ENCODE measurements at places on chromosomes 3 and 15. TPM values are rescaled to one million over a fixed set of nuclear protein-coding genes. Genes with fewer than 3 reads are reported as not detected.
A peak's percentile ranks its signal among the peaks of the same experiment; 100 is the strongest.

CCDC33 gene
- 0.24 TPM for total RNA-seq

ACKR2 gene
- total RNA-seq: not detected

LRRC31 gene
- not detected for total RNA-seq

CCR1 gene
- total RNA-seq: not detected

PLSCR5 gene
- not detected for total RNA-seq

DAZL gene
- total RNA-seq: not detected

CHST13 gene
- total RNA-seq: 0.26 TPM

- DNase-seq: no peak
Measured at GRCh38 chr3:155963570-155963969, 93.1 kb downstream of the GMPS start.

DNA sequence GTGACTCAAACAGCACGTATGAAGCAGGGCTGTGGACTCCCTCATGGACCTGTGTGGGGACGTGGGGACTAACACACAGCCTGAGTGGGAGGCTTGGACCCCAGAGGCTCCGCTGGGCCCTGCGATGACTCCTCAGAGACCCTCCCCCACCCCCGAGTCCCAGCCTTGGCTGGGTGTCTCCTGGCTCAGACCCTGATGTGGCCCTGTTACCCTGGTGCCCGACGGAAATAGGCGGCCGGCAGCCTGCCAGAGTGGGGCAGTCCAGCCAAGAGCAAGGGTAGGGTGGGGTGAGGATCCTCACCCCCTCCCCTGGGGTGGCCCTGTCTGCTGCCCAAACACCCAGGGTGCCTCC, 15.3 kb downstream of the TNK2 start:
- peak; percentile 45 for DNase-seq

- DNase-seq: no peak
Measured at GRCh38 chr3:151218136-151218535, 15.1 kb upstream of the GPR171 start.

DNA sequence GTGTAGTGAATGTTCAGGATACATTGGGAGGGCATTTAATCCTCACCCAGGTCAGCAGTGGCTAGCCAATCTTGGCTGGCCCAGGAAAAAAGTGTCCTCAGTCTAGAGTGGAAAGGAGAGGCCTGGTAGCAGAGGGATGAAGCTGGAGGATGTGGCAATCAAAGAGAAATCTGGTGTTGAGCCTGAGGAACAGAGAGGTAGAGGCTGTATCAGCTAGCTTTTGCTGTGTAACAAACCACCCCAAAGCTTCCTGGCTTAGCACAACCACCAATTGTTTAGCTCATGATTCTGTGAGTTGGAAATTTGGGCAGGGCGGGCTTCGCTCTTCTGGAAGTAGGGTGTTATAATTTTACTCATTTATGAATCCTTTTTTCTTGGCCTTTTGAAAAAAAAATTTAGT, 49.8 kb upstream of the PRR23E start:
- no peak for DNase-seq

- no peak for DNase-seq
Measured at GRCh38 chr15:30939161-30939560, 35.4 kb downstream of the FAN1 start.

DNA sequence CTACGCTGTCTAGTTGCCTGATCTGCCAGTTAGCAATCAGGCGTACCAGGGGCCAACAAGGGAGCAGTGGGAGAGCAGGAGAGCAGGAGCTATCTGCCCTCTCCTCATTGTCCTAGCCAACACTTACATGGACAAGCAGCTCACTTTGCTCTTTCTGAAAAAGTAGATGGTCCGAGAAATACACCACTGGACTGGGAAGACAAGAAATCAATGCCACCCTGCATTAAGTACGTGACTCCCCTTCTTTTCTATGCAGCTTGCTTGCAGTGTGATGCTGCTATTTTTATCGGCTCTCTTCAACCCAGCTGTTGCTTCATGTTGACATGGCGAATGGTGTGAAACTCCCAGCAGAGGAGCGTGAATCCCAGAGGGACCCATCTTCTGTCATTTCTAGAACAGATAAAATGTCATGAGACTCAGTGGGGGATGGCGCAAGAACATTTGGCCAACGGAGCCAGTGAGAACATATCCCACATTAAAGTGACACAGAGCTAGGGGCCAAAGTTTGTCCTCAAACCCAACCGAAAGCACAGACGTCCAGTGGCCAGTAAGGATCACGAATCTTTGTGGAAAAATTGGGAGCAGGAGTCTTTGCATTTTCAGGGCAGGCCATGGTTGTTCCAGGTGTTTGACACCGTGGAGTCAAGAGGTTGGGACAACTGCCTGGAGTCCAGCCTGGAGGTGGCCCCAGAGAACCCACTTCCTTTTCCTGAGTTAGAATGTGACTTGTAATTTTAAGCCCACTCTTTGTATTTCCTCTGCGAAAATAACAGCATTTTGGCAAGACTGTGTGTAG, 53.7 kb upstream of the MEF2A start:
- DNase-seq: no peak

GRCh38 chr3:111414531-111414930, 127.5 kb upstream of the CD96 start:
- no peak for DNase-seq

- no peak for DNase-seq
Measured at GRCh38 chr3:186513386-186513785, 30.8 kb downstream of the CRYGS start.

GRCh38 chr3:136490646-136491405, 240.7 kb downstream of the PCCB start:
- DNase-seq: no peak

GRCh38 chr15:98226578-98226977, 266.1 kb downstream of the ARRDC4 start:
- no peak for DNase-seq

DNA sequence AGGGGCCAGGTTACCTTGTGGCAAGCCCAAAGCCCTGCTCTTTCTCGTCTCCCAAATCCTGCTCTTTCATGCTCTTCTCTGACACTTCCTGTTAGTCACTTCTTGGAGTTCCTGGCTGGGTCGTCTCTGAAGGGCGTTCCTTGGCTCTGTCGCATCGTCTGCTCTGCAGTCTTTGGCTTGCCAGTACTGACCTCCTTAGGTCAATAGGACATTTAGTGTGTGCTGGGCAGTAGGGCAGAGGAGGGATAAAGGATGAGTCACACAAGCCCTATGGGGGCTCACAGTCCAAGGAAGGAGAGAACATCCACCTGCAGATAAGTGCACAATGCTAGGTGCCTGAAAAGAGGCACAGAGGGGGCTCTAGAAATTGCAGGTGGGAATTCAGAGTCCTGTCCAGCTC, 87.5 kb downstream of the FAM43A start:
- peak; percentile 75 for DNase-seq

GRCh38 chr3:131899021-131899420, 135.8 kb downstream of the CPNE4 start:
- no peak for DNase-seq

DNA sequence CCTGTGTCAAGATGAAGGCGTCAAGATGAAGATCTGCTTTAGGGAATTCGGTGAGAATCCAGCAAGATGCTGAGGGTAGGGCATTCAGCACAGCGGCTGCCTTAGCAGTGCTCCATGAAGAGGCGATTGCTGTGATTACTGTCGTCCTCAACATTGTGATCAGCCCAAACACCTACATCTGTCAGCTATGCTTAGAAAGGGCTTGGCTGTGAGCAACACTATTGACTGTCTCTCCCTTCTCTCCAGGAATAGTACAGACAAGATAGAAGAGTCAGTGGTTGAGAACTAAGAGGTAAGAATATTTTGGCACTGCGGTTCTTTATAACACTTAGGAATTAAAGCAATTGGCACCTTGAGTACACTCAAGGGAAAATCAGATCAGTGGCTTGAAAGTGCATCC, 91.3 kb downstream of the THBS1 start:
- no peak for DNase-seq

DNA sequence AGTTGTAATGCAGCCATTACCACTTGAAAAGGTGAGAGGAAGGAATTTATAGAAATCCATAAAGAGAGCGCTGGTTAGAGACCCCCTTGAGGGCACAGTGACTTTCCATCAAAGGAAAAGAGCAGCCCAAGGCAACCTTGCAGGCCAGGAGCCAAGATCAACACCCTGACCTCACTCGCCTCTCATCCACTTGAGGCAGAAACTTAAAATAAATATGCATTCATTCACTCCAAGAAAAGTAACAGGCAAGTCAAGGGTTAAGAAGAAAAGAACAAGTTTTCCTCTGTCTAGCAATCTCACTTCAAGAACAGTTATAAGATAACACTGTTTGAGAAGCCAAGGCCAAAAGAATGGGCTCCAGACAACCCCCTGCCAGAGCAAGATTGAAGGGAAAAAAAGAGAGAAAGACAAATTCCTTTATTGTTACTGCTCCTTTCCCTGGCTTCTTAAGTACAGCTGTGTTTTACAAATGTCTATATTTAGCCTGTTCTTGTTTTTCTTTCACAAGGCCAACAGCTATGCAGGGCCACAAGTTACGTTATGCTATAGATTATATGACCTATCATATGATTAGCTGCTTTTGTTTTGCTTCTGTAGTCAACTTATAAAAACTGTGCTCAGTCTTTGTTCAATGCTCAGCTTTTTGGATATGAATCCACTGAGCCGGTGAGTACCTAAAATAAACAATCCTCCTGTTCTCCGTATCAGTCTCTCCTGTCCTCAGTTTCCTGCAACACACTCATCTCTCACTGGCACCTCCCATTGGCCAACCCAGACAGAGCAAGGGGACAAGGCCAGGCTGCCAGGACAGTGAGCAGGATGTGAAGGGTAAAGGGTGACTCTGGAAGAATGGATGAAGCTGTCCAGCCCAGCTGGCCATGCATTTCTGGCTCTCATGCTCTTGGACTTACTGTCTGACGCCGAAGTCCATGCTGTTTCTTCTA, 15.8 kb upstream of the SSUH2 start:
- DNase-seq: peak; percentile 46

GRCh38 chr15:93056836-93057235, 32.2 kb downstream of the RGMA start:
- DNase-seq: no peak

GRCh38 chr3:125318871-125319270, 56.3 kb downstream of the ZNF148 start:
- DNase-seq: no peak

DNA sequence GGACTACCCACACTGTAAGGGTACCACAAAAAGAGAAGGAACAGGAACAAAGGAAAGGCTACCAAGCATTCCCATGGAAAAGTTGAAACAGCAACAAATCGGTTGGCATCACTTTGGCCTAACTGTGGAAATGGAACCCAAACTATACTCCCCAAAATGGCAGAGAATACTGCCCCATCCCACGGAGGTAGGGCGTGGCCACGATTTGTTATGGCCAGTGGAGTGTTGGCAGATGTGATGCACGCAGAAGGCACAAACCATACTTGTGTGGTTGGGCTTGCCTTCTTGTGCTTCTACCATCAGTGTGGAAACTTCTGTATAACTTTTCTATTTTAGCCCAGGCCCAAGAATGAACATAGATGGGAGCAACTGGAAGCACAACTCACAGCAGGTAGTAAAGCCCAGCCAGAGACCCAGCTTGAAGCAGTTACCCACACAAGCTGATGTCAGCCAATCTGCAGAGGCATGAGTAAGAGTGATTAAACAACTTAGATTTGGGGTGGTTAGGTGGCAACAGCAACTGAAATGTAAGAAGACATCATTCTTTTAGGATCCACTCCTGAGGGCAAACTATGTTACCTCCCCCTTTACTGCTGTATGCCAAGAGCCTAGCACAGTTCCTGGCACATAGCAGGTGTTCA, 64.1 kb downstream of the BTD start:
- DNase-seq: no peak

- DNase-seq: no peak
Measured at GRCh38 chr3:178126686-178127085, 409.6 kb upstream of the KCNMB2 start.

DNA sequence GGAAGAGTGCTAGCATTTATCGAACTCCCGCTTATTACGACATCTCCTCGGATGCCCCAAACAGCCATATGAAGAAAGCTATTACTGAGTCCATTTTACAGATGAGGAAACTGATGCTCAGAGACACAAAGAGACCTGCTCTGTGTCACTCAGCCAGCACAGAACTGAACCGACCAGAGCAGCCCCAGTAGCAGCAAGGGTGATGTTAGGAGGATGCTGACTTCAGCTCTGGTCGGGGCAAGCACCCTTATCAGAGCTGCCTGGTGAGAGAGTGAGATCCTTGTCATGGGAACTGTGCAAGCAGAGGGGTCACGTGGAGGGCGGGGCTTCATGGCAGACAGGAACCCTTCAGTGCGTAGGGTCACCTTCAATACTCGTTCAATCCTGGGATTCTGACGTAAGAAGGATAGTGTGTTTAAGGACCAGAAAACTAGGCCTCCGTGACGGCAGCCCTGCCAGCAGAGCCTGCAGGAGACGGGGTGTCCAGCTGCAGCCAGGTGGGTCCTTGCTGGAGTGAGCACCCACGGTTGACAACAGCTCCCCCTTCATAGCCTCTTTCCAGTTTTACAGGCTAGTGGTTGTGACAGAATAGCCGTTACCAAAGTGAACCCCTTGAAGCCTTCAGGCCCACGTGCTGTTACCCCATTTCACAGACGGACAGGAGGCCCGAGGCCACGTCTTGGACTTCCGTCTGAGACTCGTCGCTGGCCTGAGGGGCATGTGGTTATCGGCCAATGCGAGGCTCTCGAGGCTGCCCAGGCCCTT, 12.0 kb upstream of the IQSEC1 start:
- no peak for DNase-seq

GRCh38 chr3:55963601-55964000, 476.5 kb upstream of the WNT5A start:
- no peak for DNase-seq

DNA sequence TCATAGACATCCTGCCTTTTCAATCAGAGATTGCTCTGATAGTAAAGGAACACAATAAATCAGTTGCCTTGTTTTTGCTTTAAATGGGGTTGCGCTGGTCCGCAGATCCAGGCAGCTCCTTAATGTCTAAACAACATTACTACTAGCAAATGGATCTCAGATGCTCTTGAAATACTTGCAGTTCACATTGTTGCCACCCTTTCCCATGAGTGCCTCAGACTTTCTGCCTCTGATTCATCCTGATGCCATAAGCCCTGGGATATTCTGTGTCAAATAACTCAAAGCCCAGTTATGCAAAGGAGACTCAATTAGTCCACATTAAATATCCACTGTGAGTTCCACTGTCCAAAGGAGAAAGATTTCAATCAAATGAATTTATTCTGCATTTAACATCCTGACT, 196.7 kb downstream of the PLCH1 start:
- peak; percentile 18 for DNase-seq

GRCh38 chr3:130379274-130379673, 33.8 kb downstream of the COL6A5 start:
- peak; percentile 75 for DNase-seq

DNA sequence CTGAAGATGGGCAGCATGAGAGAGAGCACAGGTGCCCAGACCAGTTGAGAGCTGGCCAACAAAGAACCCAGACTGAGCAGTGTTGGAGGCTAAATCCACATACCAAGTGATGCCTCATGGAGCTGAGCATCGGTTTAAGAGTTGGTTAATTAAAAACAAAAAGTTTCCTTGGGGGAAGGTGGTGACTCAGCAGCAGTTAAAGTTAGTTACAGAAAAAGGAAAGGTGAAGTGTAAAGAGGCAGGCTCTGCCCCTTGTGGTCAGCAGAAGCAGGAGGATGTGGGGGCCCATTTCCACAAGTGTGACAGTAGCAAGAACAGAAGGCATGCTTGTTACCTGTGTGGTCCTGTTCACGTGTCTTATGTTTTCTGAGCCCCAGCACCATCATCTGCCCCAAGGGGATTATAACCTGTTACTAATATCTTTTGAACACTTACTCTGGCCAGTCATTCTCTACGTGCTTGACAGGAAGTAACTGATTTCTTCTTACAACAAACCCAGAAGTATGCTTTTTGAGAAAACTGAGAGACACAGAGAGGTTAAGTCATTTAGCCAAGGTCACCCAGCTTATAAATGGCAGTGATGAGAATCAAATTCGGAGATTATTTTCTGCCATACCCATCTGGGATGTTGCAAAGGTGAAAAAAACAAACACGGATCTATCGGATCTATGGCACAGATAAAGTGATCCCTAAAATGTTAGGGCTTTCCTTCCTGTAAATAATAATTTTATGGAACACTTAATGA, 91.0 kb downstream of the EPHB1 start:
- DNase-seq: peak; percentile 10
